ENCODE measurements at places on chromosomes 4 and X.

- no peak for DNase-seq
These were observed 14.3 kb upstream of the HSD17B11 start for GRCh38 chr4:87405211-87405820.

- DNase-seq = no peak
These were observed 1005.8 kb downstream of the PCDH18 start for GRCh38 chr4:136526517-136526916.

DNA sequence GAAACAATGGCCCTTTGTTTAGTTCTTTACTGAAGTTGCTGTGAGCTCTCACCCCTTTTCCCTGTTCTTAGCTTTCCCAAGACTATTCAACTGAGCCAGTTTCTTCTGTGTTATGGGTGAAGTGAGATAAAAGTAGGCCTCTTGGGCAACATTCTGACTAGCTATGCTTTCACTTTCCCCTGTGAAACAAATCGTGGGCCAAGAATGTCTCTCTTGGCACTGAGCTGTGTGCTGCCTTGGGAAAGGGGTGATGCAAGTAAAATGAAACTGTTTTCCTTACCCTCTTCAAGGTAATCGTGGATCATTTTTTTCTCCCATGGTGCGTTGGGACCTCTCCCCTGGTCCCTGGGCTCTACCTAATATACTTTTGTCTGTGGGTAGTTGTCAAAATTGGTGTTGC is 653.9 kb upstream of the MAGEB2 start:
- DNase-seq = no peak

DNA sequence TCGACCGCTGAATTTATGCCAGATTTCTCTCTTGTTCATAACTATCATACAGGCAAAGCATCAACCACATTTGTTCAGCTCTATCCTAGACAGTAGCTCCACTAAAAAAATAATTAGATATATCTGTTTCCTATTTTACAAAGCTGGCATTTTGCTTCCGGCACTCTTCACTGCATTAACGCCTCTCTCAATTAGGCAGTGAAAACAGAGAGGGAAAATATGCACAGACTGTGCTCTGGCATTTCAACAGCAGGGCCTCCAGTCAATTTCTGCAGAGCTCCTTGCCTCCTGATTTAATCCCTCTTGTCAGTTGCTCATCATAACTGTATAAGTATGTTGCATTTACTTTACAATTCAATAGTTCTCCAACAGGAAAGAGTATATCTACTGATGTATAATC is 666.9 kb upstream of the INTU start:
- DNase-seq = no peak

DNA sequence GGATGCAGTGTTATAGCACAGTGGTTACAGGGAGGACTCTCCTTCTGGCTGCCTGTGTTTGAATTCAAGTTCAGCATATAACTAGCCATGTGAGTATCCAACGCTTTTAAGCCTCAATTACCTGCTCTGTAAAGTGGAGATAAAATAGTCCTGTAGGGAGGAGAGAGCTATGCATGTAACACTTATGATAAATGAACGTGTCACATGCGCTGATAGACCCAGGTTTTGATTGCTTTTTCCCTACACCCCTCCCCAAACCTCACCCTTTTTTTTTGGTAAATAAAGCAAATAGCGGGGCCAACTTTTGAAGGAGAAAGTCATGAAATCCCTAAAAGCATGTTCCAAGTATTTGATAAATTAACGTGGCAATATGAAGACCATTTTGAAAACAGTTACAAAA is 20.4 kb upstream of the AMELX start:
- DNase-seq = no peak

- DNase-seq = no peak
These were observed 642.4 kb downstream of the TRIML1 start for GRCh38 chr4:188781655-188782054.

DNA sequence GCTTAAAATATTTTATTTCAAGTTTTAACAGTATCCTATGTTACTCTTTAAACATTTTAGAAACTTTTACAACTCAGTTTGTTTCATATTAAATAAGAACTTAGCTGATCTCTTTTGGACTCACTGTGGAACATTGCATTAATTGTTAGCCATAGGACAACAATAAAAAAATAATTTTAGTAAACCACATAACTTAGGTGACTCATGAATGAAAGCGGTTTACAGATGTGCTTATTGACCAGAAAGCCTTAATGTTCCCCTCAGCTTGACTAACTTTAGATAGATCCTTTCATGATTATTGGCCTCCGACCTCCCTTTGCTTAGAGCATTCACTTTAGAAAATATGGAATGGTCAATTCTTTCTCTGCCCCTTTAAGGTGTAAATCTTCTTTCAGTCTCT is 783.5 kb upstream of the MAGEB2 start:
- DNase-seq = no peak

DNA sequence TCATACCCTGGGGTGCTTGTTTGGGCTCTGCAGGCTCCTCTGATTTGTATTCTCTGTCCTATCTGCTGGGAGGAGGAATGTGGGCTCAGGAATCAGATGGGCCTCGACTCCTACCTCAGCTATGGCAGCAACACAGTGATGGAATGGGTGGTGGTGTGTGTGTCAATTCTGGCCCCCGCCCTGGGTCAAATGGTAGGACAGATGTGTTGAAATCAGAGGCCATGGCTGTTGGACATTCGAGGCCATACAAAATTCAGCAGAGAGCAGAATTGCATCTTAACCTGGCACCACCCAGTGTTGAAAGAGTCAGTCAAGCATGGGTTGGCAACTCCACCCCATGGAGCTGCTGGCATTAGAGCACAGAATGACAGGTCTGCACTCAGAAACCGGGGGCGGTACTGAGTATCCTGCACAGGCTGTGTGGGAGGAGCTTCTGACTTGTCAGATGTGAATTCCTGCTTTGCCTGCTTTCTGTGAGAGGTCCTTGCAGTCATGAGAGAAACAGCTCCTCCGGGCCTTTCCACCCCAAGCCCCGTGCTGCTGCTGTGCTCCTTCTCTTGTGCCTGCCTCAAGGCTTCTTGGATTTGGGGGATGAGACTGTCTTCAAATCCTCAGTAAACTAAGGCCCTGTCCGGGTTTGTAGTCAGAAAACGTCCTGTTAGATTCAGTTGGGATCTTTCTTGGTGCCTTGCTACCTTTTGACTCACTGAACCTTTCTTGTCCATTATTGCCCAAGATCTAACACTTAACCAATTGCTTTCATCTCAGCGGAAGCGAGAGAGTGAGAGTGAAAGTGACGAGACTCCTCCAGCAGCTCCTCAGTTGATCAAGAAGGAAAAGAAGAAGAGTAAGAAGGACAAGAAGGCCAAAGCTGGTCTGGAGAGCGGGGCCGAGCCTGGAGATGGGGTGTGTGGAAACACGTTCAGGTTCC is 13.0 kb downstream of the DKC1 start:
- no peak for DNase-seq

- DNase-seq = no peak
These were observed 32.2 kb upstream of the PSAPL1 start for GRCh38 chr4:7466904-7467303.

DNA sequence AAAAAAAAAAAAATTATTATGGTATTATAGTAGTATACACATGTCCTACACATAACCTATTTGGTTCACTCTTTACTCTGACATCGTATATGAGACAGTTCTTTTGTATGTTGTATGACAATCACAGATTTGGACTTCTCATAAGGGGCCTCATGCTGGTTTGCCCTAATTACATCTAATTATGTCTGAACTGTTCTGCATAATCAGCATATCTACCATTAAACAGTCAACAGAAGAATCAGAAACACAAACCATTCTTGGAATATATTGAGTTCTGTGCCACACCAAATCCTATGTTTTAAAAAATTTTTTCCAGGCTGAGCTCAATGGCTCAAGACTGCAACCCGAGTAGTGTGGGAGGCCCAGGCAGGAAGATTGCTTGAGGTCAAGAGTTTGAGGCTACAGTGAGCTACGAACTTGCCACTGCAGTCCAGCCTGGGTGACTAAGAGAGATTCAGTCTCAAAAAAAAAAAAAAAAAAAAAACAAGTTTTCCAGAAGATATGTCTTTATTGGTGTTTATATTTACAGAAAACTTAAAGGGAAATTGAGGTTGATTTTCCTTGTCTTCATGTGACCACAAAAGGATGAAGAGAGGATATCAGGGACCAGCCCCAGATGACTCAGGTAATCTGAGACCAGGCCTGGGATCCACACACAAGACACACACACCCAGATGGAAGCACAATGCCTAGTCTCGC is 22.2 kb downstream of the TRIM61 start:
- no peak for DNase-seq

- no peak for DNase-seq
These were observed 14.8 kb downstream of the BLOC1S4 start for GRCh38 chr4:6730603-6731317.

DNA sequence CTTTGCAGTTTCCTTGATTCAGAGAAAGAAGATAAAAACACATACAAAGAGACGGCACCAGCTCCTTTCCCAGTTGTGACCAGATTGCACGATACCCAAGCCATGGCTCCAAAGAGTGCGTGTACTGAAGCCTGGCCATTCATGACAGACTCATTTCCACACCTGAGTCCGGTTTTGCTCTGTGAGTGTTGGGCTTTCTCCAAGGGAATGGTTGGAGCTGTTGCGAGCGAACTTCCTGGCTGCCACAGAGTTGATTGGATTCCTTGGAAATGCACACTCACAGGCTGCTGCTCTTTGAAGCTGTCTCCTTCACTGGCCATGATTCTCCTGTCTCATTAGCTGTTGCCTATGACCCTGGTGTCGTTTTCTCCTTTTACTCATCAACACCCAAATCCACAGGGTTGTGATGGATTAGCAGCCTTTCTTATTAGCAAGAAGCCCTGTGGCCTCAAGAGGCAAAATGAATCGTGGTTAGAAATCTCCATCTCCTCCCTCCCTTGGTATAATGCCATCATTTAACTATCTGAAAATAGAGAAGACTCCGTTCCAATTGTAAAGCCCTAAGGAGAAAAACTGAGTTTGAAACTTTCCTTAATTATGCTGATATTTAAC is 43.9 kb upstream of the BBS12 start:
- DNase-seq = no peak

DNA sequence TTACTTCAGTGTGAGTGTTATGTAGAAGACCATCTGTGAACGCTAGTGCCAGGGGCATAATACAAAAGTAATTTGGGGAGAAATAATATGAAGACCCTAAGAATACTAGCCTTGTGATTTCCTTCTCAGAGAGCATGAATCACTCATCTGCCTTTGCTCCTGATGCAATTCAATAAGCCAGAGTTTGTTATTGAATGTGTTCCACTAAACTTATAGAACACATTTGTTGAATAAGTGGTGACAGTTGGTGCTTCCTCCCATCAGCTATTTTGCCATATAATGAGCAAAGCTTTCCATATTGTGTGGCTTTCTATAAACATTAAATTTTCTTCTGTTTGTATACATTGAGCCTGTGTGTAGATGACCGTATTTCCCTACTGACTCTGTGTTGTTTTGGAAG is 136.4 kb upstream of the QRFPR start:
- DNase-seq = no peak

DNA sequence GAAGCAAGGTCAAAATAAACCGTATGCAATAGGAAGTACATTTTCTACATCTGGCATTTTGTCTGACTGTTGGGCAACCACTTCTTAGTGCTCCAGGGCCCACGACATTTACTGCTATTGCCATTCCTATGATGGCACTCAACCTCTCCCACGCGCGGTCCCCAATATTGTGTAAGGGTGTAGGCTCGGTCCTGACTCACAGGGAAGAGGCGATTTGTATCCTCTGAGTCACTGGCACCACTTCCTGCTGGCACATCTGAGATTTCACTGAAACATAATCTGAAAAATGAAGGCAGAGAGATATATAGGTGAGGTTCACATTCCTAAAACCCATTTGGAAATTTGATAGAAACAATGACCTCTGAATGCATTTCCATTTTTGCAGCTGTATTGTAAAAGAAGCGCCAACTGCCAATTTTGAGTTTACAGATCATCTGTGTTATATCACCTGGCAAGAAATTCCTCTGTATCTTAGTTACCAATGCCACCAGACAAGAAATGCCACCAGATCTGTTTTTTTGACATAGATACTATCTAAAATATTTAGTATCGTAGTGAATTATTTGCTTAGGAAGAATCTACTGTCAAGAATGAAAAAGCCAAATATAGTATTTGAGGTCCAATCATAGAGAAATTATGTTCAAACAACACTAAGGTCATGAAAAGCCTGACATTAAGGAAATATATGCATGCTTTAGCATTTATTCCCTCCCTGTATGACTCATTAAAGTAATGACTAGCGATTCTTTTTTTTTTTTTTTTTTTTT is 9.8 kb downstream of the EREG start:
- no peak for DNase-seq

DNA sequence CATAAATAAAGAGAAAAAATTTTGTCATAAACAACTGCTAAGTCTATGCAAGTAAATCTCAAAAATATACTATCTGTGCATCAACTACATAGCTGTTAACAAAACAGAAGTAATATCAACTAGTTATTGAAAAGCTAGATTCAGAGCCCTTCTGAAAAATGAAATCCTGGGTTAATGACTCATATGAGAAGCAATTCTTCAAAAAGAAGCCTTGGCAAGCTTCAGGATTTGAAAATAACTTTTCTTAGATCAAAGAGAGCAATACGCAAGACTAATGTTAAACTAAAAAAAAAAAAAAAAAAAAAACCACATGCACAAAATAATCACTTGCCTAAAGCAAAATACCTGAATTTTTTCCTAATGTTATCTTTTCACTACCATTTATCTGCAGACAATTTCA is 566.1 kb upstream of the BOD1L1 start:
- DNase-seq = no peak

DNA sequence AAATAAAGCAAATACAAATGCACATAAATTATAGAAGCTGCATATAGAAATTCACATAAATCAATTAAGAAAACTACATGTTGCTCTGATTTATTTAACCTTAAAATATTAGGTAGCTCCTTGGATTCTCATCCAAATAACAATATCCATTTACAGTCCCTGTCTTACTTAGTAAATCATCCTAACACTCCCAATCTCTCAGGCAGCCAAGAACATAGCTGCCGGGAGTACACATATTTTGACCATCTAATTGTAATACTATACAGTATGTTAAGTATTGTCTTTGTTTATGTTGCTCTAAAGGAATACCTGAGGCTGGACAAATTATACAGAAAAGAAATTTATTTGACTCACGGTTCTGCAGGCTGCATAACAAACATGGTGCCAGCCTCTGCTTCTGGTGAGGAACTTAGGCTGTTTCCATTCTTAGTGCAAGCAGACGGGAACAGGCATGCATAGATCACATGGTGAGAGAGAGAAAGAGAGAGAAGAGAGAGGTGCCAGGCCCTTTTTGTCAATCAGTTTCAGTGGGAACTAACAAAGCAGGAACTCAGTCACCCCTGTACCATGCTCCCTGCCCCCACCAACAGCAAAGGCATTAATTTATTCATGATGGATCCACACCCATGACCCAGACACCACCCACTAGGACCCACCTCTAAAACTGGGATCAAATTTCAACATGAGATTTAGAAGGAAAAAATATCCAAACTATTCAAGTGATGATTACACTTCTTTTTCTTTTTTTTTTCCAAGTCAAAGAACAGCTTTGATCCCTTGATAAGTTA is 614.8 kb upstream of the TECRL start:
- no peak for DNase-seq

DNA sequence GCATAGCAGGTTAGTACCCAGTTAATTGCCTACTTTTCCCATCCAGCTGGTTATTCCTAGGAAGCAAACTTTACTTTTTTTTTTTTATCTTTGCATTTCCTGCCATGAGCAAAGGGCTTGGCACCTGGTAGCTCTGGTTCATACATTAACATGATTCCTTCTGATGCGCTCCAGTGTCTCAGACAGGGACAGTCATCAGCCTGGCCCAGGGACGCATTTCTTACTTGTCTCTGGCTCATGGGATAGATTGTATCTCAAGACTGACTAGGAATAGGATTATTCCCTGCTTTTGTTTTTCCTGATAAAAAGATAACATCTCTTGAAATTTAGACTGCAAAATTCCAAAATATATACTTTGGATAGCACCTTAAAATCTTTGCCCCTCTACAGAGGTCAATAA is 571.5 kb upstream of the TENM3 start:
- DNase-seq = no peak
